ENCODE measurements at places on chromosomes 12 and 14.

GRCh38 chr14:91367173-91368171 lies 50.1 kb downstream of the CCDC88C start:
- DNase-seq, result peak; percentile 78

GRCh38 chr12:50234347-50234746 lies 49.0 kb downstream of the LIMA1 start:
- DNase-seq, result no peak

DNA sequence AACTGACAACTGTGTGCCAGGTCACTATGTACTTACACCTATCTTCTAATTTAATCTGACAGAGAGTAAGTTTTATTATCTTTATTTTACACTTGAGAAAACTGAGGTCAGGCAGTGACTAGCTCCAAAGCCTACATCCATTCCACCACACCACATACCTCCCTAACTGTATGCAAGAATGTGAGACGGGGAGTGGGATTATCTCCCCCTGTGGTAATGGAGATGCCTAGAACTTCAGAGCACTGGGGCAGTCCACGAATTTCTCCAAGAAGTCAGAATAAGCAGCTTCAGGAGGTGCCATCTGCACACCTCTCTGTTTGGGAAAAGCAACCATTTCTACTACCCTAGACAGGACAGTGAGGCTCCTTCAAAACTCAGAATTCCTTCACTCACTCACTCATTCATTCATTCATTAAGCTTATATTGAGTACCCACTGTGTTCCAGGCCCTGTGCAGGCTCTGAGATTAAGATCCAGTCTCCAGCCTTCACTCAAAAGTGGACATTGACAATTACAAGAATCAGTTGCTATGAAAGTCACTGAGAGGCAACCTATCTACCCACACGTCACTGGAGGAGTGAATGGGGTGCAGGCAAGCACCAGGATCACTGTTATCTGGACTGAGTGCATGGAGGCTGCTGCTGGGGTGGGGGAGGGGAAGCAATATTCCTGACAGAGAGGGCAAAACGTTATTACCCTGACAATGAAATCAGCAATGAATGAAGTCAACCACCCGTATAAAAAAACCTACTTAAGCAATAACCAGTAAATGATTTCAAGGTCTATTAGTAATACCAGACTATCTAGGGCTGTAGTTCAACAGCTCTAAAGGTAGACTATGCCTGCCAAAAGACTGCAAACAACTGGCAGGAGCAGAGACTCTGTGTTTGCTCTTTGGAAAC lies 18.0 kb downstream of the SLC7A7 start:
- no peak for DNase-seq

- DNase-seq, result peak; percentile 56
Measured at GRCh38 chr12:107884769-107885694, 110.5 kb downstream of the ASCL4 start.

DNA sequence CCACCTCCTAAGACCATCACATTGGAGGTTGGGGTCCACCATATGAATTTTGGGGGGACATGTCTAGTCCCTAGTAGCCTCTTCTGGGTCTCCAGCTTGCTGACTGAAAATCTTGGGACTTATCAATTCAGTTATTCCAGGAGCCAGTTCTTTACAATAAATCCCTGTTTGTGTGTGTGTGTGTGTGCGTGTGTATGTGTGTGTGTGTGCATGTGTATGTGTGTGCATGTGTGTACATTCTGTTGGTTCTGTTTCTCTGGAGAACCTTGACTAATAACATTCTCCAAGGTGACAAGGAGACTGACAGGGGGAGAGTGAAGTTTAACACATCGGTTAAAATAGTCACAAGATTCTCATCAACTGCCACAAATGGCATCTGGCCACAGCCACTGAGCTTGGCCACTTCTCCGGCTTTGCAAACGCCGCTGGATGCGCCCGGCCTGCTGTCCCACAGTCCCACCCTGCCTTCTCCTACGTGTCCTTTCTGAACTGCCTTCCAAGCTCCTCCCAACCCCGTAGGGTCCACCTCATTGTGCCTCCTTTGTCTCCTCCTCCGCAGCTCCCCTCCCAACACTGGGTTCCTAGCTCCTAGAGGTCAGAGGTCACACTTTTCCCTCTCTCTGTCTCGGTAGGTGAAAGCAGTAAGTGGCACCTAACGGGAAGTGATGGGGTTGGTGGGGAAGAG lies 88.1 kb upstream of the DIO3 start:
- DNase-seq, result no peak

- no peak for DNase-seq
Measured at GRCh38 chr14:29126865-29127264, 360.3 kb downstream of the FOXG1 start.

GRCh38 chr12:58186914-58187313 lies 245.5 kb downstream of the ATP23 start:
- DNase-seq, result no peak

GRCh38 chr12:11882301-11883019 lies 188.3 kb upstream of the BCL2L14 start:
- DNase-seq, result no peak

- DNase-seq, result no peak
Measured at GRCh38 chr14:60705100-60705499, 19.1 kb downstream of the SIX4 start.

- DNase-seq, result no peak
Measured at GRCh38 chr12:12925388-12925787, 26.6 kb downstream of the GPRC5D start.

DNA sequence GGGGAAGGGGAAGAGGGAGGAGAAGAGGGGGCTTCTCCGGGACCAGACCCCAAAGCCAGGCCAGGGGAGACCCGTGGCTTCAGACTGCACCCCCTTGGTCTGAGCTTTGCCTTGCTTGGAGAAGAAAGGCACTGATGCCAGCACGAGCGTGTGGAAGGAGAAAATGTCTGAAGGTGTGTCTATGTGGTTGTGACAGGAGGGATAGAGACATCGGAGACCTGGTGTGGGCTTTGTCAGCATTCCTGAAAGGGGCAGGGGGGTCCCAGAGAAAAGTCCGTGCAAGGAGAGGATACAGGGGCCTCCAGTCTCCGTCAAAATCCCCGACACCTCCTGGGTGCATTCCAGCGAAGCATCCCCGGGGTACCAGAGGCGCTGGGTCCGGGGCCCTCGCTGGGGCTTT lies 139.0 kb upstream of the LHX5 start:
- DNase-seq, result no peak

- DNase-seq, result no peak
Measured at GRCh38 chr14:86243158-86243557, 713.2 kb downstream of the FLRT2 start.

- peak; percentile 44 for DNase-seq
Measured at GRCh38 chr12:110245369-110245772, 35.7 kb upstream of the ATP2A2 start.

GRCh38 chr14:104196461-104197140 lies 58.2 kb downstream of the KIF26A start:
- no peak for DNase-seq

- DNase-seq, result no peak
Measured at GRCh38 chr12:109087250-109087649, 6.0 kb downstream of the ALKBH2 start.

DNA sequence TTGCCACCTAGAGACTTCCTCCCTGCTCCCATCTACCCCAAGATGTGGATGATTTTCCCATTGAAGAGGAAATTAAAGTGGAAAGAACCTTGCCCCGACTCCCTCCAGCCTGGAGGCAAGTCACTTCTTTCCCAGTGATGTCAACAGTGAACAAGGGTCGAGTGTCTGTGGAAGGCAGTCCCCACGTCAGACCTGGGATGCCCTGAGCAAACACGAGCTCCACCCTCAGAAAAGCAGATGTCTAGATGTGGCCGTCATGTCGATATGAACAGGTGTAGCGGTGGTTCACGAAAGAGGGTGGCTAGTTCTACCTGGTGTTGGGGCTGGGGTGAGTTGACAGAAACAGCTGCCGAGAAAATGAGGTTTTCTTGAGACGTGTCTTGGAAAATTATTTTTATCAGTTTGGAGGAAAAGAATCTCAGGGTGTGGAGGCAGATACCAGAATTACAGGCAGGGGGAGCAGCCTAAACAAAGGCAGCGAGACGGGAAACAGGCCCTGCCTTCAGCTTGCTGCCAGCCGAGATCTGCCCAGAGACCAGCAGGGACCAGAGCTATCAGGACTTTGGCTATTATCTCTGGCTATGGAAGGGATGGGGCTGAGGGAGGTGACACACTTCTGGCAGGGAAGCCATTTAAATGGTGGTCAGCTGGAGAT lies 25.9 kb downstream of the SYNDIG1L start:
- no peak for DNase-seq

GRCh38 chr14:59870277-59871165 lies at the start of gene RTN1:
Gene RTN1, minus strand, starts transcription at chr14:59870776. Its CDS starts 146 bp downstream, at chr14:59870630.
- DNase-seq, result no peak

DNA sequence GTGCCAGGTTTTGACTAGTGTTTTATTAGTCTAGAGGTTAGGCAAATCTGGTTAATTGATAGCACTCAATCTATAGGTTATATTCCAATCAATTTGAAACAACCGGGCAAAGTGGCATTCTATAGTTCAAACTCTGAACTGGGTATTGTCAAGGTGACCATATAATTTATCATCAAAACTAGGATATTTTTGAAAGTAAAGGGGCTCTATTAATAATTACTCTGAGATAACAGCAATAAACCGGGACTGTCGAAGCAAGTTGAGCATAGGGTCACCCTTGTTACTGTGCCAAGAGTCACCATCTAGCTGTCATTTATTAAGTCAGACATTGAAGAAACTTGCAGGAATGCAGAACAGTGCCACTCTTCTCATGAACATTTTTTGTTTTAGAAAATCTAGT lies 321.2 kb downstream of the RAD51B start:
- DNase-seq, result no peak

- DNase-seq, result no peak
Measured at GRCh38 chr14:20787025-20787424, 6.0 kb downstream of the RNASE6 start.

DNA sequence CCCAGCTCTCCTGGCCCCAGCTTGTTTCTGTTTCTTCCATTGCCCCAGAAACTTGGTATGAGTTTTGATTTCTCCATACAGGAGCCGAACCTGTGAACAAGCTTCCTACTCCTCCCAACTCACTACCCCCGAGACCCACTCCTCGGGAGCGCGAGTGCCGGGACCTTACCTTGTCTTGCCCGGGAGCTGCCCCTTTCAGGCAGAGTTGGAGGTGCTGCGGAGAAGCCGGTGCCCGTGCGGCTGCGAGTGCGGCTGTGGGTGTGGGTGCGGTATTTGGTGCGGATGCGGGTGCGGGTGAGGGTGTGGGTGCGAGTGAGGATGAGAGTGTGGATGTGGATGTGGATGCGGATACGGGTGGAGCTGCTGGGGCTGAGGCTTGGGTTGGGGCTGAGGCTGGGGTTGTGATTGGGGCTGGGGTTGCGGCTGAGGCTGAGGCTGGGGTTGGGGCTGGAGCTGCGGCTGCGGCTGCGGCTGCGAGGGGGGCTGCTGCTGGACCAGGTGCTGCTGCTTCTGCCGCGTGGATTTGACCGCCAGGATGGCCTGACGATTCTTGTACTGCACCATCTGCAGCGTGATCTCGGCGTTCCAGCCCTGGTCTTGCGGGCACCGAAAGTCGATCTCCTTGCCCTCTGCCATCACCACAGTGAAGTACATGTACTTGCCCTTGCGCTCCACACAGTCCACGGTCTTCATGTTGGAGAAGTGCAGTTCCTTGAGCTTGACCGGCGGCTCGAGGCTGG lies 1.1 kb downstream of the PHLDA1 start:
- DNase-seq, result no peak

GRCh38 chr14:103533137-103533998 lies 4.4 kb downstream of the TRMT61A start:
- no peak for DNase-seq

DNA sequence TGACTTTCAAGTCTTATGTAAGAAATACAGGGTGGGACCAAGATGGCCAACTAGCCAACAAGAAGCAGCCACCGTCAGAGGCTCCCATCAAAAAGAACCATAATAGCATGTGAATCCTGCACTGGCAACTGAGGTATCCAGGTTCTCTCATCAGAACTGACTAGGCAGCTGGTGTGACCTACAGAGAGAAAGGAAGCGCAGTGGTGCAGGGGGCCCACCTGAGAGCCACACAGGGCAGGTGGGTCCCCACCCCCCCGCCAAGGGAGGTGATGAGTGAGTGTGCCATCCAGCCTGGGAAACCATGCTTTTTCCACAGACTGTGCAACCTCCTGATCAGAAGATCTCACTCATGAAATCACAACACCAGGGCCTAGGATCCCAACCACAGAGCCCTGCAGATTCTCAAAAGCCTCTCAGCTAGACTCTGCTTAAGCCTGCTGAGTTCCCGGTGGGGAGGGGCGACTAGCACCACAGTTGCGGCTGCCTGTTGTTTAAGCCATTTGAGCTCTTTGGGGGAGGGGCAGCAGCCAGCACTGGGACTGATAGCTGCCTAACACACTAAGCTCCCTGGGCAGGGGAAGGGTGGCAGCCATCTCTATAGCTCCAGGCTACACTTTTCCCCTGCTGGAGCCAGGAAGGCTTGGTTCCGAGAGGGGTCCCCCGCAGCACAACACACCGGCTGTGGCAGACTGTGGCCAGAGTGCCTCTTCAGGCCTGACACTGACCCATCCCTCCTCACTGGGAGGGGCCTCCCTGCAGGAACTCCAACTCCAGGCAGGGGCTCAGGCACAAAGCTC lies 75.3 kb downstream of the GARIN6 start:
- DNase-seq, result no peak

- DNase-seq, result no peak
Measured at GRCh38 chr12:92158796-92159439, 13.3 kb upstream of the BTG1 start.

GRCh38 chr12:72179841-72180240 lies 92.3 kb upstream of the TRHDE start:
- no peak for DNase-seq

- no peak for DNase-seq
Measured at GRCh38 chr12:42475106-42475505, 114.4 kb downstream of the PRICKLE1 start.

DNA sequence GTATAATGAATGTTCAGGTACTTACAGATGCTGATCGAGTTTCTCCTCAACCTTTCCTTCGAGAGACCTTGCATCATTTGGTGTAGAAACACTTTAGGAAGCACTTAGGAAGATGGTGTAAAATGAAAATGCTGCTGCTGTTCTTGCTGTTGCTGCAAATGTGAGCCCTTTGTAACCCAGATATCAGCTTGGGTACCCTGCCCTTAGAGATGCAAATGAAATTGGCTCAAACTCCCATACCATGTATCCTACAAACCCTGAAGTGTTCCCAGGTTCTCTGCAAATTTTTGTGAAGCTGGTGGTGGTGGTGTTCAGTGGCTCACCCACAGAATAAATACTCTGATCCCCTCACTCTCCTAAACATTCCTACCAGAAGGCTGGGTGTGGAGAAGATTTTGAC lies 130.8 kb downstream of the SLC25A47 start:
- no peak for DNase-seq

DNA sequence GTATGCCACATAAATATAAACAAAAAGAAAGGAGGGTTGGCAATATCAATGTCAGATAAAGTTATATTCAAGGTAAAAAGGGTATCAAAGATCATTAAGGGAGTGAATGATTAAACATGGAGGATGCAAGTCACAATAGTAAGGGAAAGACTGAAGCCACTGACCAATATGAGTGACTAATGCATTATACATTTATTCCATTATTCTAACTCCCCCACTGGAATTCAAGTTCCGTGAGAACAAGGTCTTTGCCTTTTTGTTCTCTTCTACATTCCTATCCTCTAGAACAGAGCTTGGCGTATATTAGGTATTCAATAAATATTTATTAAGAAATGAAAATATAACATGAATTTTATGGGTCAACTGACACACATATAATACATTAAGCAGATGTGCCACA lies 30.7 kb downstream of the MAP4K5 start:
- no peak for DNase-seq

- no peak for DNase-seq
Measured at GRCh38 chr12:69589082-69589481, 3.8 kb downstream of the CCT2 start.

GRCh38 chr14:76705214-76705613 lies 56.1 kb upstream of the VASH1 start:
- no peak for DNase-seq

GRCh38 chr12:122889761-122890520 lies 6.0 kb downstream of the VPS37B start:
- DNase-seq, result no peak

All from T-cell (primary cell).